ENCODE measurements at places on chromosomes 4 and X. TPM values are rescaled to one million over a fixed set of nuclear protein-coding genes. Genes with fewer than 3 reads are reported as not detected.

- H3K36me3 ChIP-seq = no peaks in the 10 kb centered on the region
- no peak for DNase-seq
- H3K4me1 ChIP-seq = no peaks in the 10 kb centered on the region
- H3K4me3 ChIP-seq = no peak overlapping the region
Observed at GRCh38 chr4:67934628-67935027, 28.7 kb downstream of the TMPRSS11A start.

DNA sequence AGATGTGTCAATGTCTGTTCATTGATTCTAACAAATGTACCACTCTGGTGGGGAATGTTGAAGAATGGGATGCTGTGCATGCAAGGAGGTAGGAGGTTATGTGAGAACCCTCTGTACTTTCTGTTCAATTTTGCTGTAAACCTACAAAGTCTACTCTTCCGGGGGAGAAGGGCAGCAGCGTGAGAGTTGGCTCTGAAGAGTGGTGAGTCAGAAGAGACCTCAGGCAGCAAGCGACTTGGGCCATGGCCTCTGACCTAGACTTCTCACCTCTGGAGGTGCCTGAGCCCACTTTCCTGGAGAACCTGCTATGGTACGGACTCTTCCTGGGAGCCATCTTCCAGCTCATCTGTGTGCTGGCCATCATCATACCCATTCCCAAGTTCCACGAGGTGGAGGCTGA lies 26.7 kb downstream of the MANBA start:
- H3K27me3 ChIP-seq = no peaks in the 10 kb centered on the region
- H3K27ac ChIP-seq = no peak overlapping the region
- H3K4me3 ChIP-seq = no peak overlapping the region
- peaks cover 8% of the 10 kb centered on the region for H3K36me3 ChIP-seq
- peaks cover 11% of the 10 kb centered on the region for H3K4me1 ChIP-seq

DNA sequence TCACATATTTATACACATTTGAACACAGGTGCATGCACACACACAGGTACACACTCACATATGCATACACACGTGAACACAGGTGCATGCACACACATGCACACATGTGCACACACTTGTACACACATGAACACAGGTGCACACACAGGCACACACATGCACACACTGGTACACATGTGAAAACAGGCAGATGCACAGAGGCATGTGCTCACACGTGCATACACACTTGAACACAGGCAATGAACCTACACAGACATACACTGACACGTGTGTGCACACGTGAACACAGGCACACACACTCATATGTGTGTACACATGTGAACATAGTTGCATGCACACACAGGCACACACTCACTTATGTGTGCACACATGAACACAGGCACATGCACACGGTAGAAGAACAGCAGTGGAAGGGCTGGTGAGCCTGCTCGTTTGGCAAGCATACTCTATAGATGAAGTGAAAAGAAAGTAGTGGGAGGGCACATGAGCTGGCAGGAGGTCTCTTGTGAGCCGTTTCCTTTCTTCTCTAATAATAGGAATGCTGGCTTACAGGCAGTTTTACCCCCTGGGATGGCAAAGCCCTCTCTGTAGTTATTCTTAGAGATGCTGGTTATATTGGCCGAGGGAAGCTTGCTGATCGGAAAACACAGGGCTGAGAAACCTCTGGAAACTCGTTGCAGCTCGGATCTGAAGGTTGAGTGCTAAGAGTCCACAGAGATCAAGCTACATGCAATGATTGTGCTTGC lies 279.6 kb upstream of the CLNK start:
- no peaks in the 10 kb centered on the region for H3K27me3 ChIP-seq
- H3K4me3 ChIP-seq = no peak overlapping the region
- no peak for DNase-seq
- no peaks in the 10 kb centered on the region for H3K4me1 ChIP-seq
- H3K36me3 ChIP-seq = no peaks in the 10 kb centered on the region
- no peak overlapping the region for H3K27ac ChIP-seq

DNA sequence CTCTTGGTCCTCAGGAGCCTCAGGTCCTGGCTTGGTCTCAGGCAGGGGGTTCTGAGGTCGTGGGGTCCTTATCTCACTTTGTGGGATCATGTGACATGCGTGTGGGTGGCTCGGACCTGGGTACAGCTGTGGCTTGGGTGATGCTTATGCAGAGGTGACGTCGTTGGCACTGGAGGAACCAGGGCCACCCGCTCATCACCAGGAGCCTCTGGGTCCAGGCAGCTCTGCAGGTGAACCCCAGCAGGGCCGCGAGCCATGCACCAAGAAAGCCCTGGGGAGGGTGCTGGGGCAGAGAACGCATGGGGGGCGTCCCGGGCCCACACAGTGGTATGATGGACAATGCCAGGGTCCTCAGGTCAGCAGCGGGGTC lies 8.7 kb downstream of the ATP5ME start:
- H3K27ac ChIP-seq = no peak overlapping the region
- H3K4me3 ChIP-seq = no peak overlapping the region
- H3K4me1 ChIP-seq = peaks cover 1% of the 10 kb centered on the region

DNA sequence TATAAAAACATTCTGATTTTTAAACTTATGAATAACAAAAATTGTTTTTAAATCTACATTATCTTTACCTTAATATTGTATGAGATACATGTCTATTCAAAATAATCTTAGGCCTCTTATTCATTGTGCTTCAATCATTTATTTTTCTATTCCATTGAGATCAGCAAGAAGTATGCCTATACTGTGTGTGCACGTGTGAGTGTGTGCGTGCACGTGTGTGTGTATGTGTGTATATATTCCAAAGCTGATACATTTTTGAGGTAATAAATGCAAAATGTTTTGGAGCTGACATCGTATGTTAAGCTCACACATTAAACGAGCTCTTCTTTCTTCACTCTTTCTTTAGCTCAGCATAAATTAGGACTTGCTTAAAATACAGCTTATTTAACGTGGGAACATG lies 1701.2 kb upstream of the PCDH10 start:
- no peak for DNase-seq
- no peaks in the 10 kb centered on the region for H3K36me3 ChIP-seq
- no peaks in the 10 kb centered on the region for H3K27me3 ChIP-seq
- H3K4me1 ChIP-seq = no peaks in the 10 kb centered on the region
- no peak overlapping the region for H3K4me3 ChIP-seq

GRCh38 chrX:24002792-24003191 lies 24.2 kb downstream of the KLHL15 start:
- DNase-seq = no peak
- no peak overlapping the region for H3K27ac ChIP-seq
- no peak overlapping the region for H3K4me3 ChIP-seq

GRCh38 chr4:40185830-40186664 lies 10.8 kb upstream of the RHOH start:
- no peaks in the 10 kb centered on the region for H3K36me3 ChIP-seq
- H3K4me1 ChIP-seq = peaks cover 12% of the 10 kb centered on the region
- DNase-seq = no peak
- H3K27ac ChIP-seq = no peak overlapping the region

DNA sequence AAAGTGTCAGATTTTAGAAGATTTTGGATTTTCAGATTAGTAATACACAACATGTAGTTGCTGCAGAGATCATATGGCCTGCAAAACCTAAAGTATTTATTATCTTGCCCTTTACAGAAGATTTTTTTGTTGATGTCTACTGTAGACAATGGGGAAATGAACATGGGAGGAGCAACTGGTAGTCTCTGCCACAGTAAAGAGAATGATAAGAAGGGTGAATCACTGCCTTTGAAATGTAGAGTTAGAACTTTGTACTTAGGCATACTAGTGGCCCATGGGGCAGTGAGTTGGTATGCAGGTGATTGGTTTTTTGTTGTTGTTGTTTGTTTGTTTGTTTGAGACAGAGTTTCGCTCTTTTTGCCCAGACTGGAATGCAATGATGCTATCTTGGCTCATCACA lies 50.1 kb downstream of the GAB1 start:
- no peak overlapping the region for H3K27ac ChIP-seq
- DNase-seq = no peak
- no peaks in the 10 kb centered on the region for H3K36me3 ChIP-seq
- H3K27me3 ChIP-seq = no peaks in the 10 kb centered on the region

DNA sequence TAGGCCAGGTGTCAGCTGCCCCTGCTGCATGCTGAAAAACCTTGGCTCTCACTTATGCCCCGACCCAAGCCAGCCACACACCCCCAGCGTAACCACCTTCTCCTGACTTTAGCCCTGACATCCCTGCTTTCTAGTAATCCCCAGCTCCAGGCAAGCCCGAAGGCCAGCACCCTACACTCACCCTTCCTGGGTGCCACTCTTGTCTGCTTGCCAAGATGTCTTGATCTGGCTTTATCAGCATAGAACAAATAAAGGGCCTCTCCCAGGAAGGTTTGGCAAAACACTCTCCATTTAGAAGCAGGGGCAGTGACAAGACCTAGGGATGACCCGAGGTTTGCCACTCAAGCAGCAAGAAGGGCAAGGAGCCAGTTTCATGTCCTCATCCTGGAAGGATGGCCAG lies 6.8 kb upstream of the MAP9 start:
- no peak overlapping the region for H3K4me3 ChIP-seq
- H3K27me3 ChIP-seq = peaks cover 16% of the 10 kb centered on the region
- no peaks in the 10 kb centered on the region for H3K4me1 ChIP-seq
- DNase-seq = no peak
- H3K36me3 ChIP-seq = no peaks in the 10 kb centered on the region

- no peak overlapping the region for H3K27ac ChIP-seq
- H3K4me1 ChIP-seq = no peaks in the 10 kb centered on the region
- H3K27me3 ChIP-seq = no peaks in the 10 kb centered on the region
Observed at GRCh38 chrX:36543499-36543898, 464.7 kb upstream of the FAM47C start.

DNA sequence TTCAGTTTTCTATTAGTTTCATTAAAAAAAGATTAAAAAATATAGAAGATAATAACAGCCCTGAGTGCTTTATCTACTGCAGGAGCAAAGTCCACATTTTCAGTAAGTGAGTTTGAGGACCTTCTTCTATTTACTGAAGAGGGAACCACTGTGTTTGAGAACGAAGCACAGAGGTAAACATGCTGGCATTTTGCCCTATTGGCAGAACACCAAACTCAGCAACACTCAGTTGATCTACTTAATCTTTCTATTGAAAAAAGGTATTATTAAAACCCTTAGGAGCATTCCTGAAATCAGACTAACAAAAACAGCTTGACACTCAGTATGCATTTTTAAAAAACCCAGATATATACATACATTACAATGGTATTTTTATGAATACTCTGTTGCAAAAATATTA lies 1496.7 kb downstream of the TECRL start:
- no peak for DNase-seq
- H3K27ac ChIP-seq = no peak overlapping the region
- no peaks in the 10 kb centered on the region for H3K4me1 ChIP-seq
- peaks cover 4% of the 10 kb centered on the region for H3K27me3 ChIP-seq
- no peak overlapping the region for H3K4me3 ChIP-seq

GRCh38 chrX:99371976-99372595 lies 1038.0 kb downstream of the PCDH19 start:
- no peaks in the 10 kb centered on the region for H3K4me1 ChIP-seq
- H3K36me3 ChIP-seq = no peaks in the 10 kb centered on the region
- no peak overlapping the region for H3K27ac ChIP-seq
- H3K4me3 ChIP-seq = no peak overlapping the region

DNA sequence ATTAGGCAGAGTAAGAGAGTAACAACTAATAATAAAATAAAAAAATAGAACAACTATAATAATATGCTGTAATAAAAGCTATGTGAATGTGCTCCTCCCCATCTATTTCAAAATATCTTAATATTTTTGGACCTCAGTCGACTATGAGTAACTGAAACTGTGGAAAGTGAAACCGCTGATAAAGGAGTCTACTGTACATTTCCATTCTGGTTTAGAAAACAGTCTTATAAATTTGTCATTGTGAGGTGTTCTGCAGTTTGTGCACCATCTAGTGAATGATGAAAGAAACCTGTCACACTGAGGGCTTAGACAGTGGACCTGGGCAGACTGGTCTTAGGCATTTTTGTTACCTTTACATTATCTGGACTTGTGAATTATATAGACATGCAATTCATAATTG lies 42.0 kb downstream of the TMEM150C start:
- H3K27ac ChIP-seq = no peak overlapping the region
- H3K36me3 ChIP-seq = no peaks in the 10 kb centered on the region
- no peak overlapping the region for H3K4me3 ChIP-seq
- DNase-seq = no peak
- H3K27me3 ChIP-seq = peaks cover 3% of the 10 kb centered on the region

GRCh38 chr4:84573385-84574068 lies 9.4 kb upstream of the CDS1 start:
- no peaks in the 10 kb centered on the region for H3K4me1 ChIP-seq
- DNase-seq = no peak
- H3K4me3 ChIP-seq = no peak overlapping the region
- no peaks in the 10 kb centered on the region for H3K36me3 ChIP-seq
- H3K27ac ChIP-seq = no peak overlapping the region

DNA sequence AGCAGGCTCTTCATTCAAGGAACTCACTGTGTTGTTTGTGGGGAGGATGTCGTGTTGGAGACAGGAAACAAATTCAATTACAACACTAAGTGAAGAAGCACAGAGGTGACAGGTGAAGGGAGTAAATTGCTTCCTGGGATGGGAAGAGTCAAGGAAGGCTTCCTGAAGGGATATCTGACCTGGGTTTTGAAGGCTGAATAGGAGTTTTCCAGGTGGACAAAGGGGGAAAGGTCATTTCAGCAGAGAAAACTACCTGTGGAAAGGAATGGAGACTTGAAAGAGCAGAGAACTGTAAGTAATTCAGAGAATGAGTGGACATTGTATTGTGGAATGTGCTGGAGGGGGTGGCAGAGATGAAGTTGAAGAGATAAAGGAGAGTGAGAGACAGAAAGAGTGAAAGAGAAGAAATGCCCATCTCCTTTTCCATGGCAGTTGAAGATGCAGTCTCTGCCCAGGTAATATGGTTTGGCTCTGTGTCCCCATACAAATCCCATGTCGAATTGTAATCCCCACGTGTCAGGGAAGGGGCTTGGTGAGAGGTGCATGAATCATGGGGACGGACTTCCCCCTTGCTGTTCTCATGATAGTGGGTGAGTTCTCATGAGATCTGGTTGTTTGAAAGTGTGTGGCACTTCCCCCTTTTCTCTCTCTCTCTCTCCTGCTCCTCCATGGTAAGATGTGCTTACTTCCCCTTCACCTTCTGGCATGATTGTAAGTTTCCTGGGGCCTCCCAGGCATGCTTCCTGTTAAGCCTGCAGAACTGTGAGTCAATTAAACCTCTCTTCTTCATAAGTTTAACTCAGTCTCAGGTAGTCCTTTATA lies 205.7 kb upstream of the BCOR start:
- no peaks in the 10 kb centered on the region for H3K27me3 ChIP-seq
- peaks cover 9% of the 10 kb centered on the region for H3K4me1 ChIP-seq
- no peak overlapping the region for H3K27ac ChIP-seq

- no peak overlapping the region for H3K27ac ChIP-seq
- no peak for DNase-seq
- no peaks in the 10 kb centered on the region for H3K36me3 ChIP-seq
Observed at GRCh38 chr4:95263960-95264359, 284.8 kb downstream of the UNC5C start.

IL15 gene
- 3.8 TPM for total RNA-seq

TRAM1L1 gene
- 5.9 TPM for total RNA-seq

BRS3 gene
- not detected for total RNA-seq

SPANXA1 gene
- not detected for total RNA-seq

TIMM8A gene
- total RNA-seq = 10.3 TPM

COX7B2 gene
- not detected for total RNA-seq

CXCL6 gene
- total RNA-seq = 35.3 TPM

CISD2 gene
- total RNA-seq = 30.4 TPM

SLC6A8 gene
- total RNA-seq = 77.0 TPM

PNMA6A gene
- total RNA-seq = 1.6 TPM

HSPA4L gene
- total RNA-seq = 2.5 TPM

CXorf49 gene
- not detected for total RNA-seq

ARHGAP36 gene
- not detected for total RNA-seq

CBR4 gene
- 22.6 TPM for total RNA-seq

IKBKG gene
- 23.6 TPM for total RNA-seq

CXCR3 gene
- not detected for total RNA-seq

OPRPN gene
- total RNA-seq = not detected
